HCT116 (cell line): ENCODE measurements at places on chromosomes 12 and 14. TPM values are rescaled to one million over a fixed set of nuclear protein-coding genes. Genes with fewer than 3 reads are reported as not detected.

DNA sequence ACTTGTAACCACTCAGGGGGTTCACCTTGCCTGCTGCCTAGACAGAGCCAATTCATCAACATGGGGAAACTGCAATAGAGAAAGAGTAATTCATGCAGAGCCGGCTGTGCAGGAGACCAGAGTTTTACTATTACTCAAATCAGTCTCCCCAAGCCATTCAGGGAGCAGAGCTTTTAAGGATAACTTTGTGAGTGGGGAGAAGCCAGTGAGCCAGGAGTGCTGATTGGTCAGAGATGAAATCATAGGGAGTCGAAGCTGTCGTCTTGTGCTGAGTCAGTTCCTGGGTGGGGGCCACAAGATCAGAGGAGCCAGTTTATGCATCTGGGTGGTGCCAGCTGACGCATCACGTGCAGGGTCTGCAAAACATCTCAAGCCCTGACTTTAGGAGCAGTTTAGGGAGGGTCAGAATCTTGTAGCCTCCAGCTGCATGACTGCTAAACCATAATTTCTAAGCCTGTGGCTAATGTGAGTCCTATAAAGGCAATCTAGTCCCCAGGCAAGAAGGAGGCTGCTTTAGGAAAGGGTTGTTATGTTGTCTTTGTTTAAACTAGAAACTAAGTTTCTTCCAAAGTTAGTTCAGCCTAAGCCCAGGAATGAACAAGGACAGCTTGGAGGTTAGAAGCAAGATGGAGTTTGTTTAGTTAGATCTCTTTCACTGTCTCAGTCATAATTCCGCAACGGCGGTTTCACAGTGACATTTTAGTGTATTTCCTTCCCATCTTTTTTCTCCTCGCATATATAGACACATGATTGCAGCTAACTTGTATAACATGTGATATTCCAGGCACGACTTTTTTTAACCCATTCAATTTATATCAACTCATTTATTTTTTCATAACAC, 68.9 kb upstream of the NCOR2 start:
- DNase-seq = peak; percentile 40

GRCh38 chr12:40996091-40996490, 192.0 kb upstream of the PDZRN4 start:
- no peak for DNase-seq

DNA sequence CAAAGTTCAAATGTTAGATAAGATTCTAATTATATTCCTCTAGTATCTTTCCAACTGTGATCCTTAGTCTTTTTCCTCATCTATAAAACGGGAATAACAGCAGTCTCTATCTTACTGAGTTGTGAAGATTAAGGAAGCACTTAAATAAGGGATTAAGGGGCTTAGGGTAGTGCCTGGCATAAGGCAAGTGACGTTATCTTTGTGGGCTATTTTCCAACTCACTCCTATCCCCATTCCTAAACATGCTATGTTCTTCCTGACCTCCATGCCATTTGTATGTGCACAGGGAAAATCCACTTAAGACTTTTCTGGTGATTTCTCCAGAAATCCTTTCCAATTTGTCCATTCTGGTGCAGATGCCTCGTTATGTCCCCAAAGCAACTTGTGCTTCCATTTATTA, 33.3 kb downstream of the SUPT16H start:
- DNase-seq = no peak

DNA sequence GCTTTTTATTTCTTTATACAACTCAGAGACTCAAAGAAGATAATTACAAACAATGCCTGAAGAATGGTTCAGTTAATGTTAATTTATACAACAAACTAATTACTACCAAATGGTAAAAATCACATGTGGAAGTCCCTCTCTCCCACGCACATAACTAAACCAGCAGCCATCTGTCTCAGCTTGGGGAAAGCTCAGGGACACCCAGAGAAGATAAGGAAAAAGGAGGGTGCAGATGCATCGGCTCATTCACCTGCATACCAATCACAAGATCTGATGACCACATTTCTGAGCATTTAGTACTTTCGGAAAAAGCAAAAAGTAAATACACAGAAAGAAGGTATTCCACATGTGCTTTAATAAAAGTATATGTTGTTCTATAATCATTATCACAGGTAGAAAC, 136.3 kb downstream of the SOX5 start:
- DNase-seq = no peak

GRCh38 chr12:119704065-119704747, 36.3 kb downstream of the PRKAB1 start:
- DNase-seq = no peak

GRCh38 chr12:71400481-71400880, 39.1 kb upstream of the LGR5 start:
- no peak for DNase-seq

DNA sequence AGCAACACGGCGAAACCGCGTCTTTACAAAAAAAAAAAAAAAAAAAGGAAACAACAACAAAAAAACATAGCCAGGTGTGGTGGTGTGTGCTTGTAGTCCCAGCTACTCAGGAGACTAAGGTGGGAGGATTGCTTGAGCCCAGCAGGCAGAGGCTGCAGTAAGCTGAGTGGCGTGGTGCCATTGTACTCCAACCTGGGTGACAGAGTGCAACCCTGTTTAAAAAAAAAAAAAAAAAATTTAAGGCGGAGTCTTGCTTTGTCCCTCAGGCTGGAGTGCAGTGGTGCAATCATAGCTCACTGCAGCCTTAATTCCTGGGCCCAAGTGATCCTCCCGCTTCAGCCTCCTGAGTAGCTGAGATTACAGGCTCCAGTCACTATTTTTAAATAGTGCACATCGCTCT, 18.2 kb upstream of the FIGNL2 start:
- no peak for DNase-seq

GRCh38 chr12:128578045-128578444, 245.7 kb downstream of the SLC15A4 start:
- no peak for DNase-seq

- DNase-seq = no peak
Observed at GRCh38 chr12:86264451-86265328, 8.5 kb upstream of the MGAT4C start.

GRCh38 chr12:5070090-5070489, 26.4 kb downstream of the KCNA5 start:
- no peak for DNase-seq

- DNase-seq = no peak
Observed at GRCh38 chr12:96534339-96534738, 45.0 kb downstream of the CFAP54 start.

DNA sequence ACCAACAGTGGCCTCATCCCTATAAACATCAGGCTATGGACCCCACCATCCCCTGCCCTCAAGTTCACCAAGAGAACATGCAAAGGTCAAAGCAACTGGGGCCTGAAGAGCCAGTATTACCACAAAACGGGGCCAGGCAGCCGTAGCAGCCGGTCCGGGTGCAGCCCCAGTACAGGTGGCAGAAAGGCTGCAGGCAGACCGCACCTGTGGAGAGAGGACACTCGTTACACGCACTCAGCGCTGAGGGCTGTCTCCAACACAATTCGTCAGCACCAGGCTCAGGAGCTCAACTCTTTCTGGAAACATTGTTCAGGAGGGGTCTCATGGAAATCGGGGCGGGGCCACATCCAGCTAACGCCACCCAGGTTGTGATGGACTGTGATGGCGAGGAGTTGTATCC, 19.9 kb upstream of the GOLGA3 start:
- DNase-seq = no peak

DNA sequence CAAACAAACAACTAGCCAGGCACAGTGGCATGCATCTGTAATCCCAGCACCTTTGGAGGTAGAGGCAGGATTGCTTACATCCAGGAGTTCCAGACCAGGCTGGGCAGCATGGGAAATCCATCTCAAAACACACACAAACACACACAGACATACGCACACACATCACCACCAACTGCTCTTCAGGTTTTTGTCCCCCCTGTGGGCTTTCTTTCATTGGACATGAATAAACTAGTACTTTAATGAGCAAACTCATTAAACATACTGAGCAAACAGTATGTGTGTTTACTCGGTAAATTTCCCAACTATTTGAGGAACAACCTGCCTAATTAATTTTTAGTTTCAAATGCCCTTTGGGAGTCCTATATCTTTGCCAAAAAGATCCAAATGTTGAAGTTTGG, 10.1 kb upstream of the RASSF3 start:
- no peak for DNase-seq

DNA sequence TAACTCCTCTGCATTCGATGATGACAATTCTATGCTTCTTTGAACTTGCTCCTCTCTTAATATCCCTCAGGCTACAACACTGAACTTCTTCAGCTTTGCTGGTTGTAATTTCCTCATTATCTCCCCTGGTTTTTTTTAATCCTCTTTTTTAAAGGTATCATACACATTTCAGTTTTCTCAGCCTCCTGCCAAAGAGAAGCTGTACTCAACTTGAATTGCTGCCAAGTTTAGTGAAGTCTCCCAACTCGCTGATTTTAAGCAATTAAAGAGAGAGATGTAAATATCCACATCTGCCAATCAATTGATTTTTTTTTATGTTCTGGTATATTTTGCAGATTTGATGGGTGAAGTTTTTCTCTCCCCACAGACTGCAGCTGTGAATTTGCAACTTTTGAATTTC, 817.8 kb downstream of the GALC start:
- no peak for DNase-seq

DNA sequence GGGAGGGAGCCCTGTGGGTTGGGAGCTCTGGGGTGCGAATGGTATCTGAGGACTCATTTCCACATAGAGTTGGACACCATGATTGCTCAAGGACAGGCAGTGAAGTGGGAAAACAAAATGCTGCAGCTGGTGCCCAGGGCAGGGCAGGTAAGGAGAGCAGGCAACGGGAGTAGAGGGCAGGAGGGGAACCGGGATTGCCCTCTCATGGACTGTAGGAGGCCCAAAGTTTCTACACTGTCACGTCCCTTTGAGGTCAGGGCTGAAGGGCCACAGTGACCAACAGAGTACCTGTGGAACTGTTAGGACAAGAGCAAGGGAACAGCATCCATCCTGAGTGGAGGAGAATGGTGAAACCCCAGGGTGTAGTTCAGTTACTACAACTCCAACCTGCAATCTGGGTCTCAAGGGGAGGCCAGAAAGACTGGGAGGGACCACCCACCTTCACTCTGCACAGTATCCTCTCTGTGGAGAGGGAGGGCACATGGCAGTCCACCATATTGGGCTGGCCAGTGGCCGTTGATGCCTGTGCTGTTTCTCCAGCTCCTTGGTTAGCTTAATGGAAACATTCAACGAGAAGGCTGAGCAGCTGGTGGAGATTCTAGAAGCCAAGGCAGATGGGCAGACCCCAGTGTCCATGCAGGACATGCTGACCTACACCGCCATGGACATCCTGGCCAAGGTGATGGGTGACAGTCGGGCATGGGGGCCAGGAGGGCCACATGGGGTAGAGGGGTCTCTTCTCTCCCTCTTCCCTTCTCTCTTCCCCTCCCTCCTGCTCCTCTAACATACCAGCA, 22.2 kb downstream of the CYP46A1 start:
- no peak for DNase-seq

DNA sequence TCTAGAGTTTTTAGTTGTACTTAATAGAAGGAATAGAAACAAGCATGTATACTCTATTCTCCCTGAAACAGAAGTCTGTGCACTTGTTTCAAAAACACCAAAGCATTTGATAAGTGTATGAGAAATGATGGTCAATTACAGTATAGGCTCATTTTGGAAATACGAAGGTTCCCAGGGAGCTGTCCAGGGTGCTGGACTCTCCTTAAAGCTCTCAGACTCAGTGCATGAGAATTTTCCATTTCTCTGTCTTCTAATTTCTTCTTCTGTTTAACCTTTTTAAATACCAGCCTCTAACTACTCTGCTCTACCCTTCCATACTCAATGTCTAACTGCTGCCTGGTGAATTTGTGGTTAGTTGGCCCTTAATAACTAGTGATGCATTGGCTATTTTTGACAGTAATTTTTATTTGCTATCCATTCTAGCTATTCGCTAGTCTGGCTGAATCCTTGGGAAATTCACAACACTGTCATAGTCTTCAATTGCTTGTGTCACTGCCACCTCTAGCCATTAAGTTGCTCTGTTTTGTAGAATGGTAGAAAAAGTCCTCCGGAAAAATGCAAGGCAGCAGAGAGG, 229.2 kb downstream of the NRXN3 start:
- DNase-seq = no peak

DNA sequence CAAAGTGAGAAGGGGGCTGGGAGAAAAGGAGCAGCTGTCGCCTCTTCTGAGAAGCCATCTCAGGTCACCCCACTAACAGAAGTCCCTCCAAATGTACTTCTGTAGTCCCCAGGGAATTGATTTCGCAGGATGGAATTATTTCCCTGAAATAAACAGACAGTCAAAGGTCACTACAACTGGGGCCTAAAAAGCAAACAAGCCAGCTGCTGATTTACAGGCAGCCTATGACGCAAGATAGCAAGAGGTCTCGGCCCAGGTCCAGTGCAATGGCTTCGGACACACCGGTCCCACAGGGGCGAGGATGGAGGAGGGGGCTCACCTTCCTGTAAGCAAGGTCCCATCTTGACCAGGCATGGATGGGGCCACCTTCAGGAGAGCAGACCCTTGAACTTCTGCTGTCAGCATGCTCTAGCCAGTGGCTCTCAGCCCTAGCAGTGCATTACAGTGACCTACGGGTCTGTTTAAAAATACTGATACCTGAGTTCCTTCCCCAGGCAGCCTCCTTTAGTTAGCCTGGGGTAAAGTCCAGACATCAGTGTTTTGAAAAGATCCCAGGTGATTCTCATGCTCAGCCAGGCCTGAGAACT, 18.1 kb downstream of the NUAK1 start:
- no peak for DNase-seq

DNA sequence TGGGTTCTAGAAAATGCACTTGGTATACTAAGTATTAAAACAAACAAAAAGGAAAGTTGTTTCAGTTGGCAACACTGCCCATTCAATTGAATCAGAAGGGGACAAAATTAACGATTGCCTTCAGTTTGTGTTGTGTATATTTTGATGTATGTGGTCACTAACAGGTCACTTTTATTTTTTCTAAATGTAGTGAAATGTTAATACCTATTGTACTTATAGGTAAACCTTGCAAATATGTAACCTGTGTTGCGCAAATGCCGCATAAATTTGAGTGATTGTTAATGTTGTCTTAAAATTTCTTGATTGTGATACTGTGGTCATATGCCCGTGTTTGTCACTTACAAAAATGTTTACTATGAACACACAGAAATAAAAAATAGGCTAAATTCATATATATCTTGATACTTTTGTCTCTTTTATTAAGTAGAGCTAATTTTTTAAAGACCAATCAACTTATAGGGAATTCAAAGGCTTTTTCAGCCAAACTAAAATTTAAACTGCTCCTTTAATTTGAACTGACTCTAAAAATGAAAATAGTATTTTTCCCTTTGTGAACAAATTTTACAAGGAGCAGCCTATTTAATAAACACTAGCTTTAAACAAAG, 2.8 kb downstream of the FOXG1 start:
- no peak for DNase-seq

GRCh38 chr12:30913323-30913722, 13.2 kb upstream of the TSPAN11 start:
- no peak for DNase-seq

GRCh38 chr14:103052407-103052806, 4.9 kb downstream of the CDC42BPB start:
- DNase-seq = no peak

GRCh38 chr14:41302776-41303175, 303.9 kb upstream of the LRFN5 start:
- DNase-seq = no peak

The PAPLN gene
- total RNA-seq = 9.6 TPM

The PLBD1 gene
- total RNA-seq = 0.30 TPM

The SPIC gene
- not detected for total RNA-seq

The TCL1A gene
- 0.30 TPM for total RNA-seq

The ITGB7 gene
- total RNA-seq = 1.9 TPM

The ARID2 gene
- total RNA-seq = 30.5 TPM

The STAB2 gene
- not detected for total RNA-seq

The MUCL1 gene
- not detected for total RNA-seq
